ENCODE measurements at places on chromosomes 5 and 9.

- DNase-seq: no peak
These were observed 29.6 kb downstream of the SPRY4 start for GRCh38 chr5:142295084-142295758.

DNA sequence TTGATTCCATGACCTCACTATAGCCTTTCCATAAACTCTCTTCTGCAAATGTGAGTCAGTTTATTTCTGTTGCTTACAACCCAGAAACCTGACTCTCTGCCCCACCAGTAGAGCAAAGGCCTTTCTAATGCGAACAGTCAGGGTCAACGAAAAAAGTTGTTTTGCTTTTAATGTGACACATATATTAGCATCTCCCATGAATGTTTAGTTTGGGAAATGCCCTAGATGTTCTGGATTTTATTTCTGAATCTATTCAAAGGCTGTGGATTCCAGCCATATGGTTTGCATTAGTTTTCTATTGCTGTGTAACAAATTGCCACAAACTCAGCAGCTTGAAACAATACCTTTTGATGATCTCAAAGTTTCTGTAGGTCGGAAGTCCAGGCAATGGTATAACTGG lies 193.5 kb downstream of the GNA14 start:
- DNase-seq: no peak

DNA sequence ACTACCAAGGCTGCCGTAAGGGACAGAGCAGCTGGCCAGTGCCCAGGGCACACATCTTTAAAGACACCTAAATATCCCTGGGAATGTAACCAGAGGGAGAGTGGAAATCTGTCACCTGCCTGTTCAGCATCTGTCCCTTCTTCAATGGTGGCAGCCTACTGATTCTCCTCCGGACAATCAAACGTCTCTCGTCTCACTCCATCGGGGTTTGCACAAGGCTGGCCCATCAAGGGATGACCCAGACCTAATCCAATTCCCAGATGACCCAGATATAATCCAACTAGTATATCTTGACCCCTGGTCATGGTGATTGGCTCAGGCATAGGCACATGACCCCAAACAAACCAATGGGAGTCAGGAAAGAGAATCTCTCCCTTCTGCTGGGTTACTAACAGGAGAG lies 93.5 kb downstream of the HRH2 start:
- no peak for DNase-seq

DNA sequence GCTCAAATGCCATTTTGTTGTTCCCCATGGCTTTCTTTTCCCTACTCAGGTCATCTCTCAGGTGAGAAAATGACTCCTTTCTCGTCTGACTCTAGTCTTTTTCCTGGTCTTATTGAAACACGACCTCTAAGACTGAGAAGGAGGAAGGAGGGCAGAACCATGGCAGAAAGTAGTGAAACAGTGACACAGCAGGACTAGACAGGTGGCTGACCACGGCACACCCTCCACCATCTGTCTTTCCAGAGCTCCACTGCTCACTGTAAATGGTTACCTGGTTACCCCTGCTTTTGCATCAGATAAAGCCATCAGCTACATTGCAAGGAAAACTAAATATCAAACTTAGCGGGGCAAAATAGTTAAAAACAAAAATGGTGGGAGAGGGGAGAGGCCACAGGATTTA lies 30.9 kb downstream of the NR4A3 start:
- DNase-seq: no peak

DNA sequence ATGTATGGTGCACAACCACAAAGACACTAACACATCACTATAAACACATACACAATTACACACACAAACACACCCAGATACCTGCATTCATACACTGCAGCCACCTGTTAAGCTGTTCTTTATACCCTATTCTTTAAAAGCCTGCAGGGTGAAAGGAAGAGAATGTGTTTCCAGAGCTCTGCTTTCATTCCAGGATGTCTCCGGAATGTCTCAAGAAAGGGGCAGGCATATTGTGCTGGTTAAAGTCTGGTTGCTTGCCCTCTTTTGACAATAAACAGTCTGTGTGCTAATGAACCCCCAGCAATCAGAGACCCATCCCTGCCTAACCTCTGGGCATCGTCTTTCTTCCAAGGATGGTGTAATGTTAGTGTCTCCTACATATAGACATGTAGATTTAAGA lies 181.6 kb downstream of the EPB41L4A start:
- DNase-seq: no peak

DNA sequence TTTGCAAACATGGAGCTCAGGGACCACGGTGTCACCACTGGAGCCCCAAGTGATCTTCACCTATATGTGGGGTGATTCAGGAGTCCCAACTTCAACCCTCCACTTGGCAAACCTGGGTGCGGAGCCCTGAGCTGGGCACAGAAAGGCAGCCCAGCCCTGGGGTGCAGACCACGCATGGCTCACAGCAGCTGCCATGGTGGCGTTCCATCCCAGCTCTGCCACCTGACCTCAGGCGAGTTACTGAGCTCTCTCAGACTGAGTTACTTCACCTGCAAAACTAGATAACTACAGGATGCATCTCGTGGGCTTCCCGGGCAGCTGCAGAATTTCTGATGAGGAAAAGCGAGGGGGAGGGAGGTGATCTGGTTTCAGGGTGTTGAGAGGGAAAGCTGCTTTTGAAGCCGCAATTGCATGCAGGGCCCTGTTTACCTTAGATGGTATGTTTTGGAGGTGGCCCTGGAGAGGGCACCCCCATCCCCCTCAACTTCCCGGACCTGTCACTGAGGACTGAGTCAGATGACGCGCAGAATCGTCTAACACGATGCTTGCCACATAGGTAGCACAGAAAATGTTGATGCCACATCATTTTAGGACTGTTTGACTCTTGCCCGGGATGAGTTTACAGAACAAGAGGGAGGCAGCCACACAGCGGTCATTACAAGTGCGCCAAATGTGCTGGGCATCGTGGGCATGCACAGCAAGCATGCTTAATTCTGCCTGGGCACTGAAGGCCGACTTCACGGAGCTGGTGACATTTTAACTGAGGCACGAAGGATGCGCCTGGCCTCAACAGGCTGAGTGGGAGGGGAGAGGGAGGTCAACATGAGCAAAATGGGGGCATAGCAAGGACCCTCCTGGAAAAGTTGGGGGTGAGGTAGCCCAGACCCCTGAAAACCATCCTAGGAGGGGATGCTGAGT lies 154.6 kb downstream of the COL23A1 start:
- no peak for DNase-seq

- no peak for DNase-seq
These were observed 12.6 kb upstream of the PCBD2 start for GRCh38 chr5:134892282-134892681.

DNA sequence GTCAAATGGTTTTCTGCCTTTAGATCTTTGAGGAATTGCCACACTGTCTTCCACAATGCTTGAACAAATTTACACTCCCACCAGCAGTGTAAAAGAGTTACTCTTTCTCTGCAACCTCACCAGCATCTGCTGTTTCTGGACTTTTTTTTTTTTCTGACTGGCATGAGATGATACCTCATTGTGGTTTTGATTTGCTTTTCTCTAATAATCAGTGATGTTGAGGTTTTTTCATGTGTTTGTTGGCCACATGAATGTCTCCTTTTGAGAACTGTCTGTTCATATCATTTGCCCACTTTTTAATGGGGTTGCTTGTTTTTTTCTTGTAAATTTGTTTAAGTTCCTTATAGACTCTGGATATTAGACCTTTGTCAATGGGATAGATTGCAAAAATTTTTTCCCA lies 129.2 kb upstream of the PTGER4 start:
- no peak for DNase-seq

- DNase-seq: no peak
These were observed 1.2 kb upstream of the NSD1 start for GRCh38 chr5:177132136-177133095.

- no peak for DNase-seq
These were observed 145.7 kb downstream of the ARHGAP26 start for GRCh38 chr5:142915813-142916424.

GRCh38 chr5:31888564-31888963 lies 249.6 kb downstream of the PDZD2 start:
- DNase-seq: no peak

GRCh38 chr9:86486891-86487837 lies 133.0 kb upstream of the TUT7 start:
- DNase-seq: peak; percentile 13

- DNase-seq: peak; percentile 59
These were observed at the start of gene ZNF782 for GRCh38 chr9:96853781-96854650. TSS of gene ZNF782 (minus strand) at chr9:96854514. CDS start at chr9:96851961, 2,553 bp downstream.

- no peak for DNase-seq
These were observed 100.6 kb downstream of the LHFPL2 start for GRCh38 chr5:78547731-78548615.

GRCh38 chr9:90368928-90369327 lies 273.7 kb downstream of the DIRAS2 start:
- DNase-seq: no peak

DNA sequence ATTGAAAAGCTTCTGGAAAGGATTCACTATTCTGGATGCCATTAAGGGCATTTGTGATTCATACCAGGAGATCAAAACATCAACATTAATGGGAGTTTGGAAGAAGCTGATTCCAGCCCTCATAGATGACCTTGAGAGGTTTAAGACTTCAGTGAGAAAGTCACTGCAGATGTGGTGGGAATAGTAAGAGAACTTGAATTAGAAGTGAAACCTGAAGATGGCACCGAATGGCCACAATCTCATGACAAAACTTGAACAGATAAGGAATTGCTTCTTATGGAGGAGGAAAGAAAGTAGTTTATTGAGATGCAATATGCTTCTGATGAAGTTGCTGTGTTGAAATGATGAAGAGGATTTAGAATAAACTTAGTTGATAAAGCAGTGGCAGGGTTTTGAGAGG lies 254.6 kb upstream of the SLC24A2 start:
- no peak for DNase-seq

DNA sequence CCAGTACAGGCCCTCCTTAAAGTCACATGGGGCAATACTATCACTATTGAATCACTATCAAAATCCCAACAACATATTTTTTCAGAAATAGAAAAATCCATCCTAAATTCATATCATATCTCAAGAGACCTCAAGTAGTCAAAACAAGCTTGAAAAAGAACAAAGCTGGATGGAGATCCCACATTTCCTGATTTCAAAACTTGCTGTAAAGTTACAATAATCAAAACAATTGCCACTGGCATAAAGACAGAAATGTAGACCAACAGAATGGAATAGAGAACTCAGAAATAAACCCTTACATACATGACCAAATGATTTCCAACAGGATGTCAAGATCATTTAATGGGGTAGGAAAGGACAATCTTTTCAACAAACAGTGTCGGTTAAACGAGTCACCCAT lies 41.3 kb upstream of the CDKN2AIPNL start:
- DNase-seq: no peak

- no peak for DNase-seq
These were observed 419.8 kb downstream of the PLK2 start for GRCh38 chr5:58040044-58040443.

DNA sequence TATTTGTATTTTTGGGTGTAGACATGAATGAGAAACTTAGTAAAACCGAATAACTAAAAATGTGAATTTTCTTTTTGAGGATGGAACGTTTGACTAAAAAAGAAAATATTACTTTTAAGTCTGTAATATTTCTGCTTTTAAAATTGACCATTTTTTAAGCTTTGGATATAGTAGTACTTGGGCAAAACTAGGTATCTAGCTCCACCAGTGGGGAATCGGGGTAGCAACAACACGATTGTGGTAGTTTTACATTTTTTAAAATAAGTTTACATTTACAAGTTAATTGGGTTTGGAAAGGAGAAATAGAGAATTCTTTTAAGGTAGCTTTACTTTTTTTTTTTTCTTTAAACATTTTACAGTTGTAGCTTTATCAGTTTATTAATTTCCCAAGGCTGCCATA lies 154.4 kb downstream of the MAN2A1 start:
- no peak for DNase-seq

Data from SIG-M5 (cell line).